Breast epithelium (tissue), 4 donors: ENCODE measurements at places on chromosomes 1 and 21. TPM values are rescaled to one million over a fixed set of nuclear protein-coding genes. Genes with fewer than 3 reads are reported as not detected.
A peak's percentile ranks its signal among the peaks of the same experiment; 100 is the strongest.

DNA sequence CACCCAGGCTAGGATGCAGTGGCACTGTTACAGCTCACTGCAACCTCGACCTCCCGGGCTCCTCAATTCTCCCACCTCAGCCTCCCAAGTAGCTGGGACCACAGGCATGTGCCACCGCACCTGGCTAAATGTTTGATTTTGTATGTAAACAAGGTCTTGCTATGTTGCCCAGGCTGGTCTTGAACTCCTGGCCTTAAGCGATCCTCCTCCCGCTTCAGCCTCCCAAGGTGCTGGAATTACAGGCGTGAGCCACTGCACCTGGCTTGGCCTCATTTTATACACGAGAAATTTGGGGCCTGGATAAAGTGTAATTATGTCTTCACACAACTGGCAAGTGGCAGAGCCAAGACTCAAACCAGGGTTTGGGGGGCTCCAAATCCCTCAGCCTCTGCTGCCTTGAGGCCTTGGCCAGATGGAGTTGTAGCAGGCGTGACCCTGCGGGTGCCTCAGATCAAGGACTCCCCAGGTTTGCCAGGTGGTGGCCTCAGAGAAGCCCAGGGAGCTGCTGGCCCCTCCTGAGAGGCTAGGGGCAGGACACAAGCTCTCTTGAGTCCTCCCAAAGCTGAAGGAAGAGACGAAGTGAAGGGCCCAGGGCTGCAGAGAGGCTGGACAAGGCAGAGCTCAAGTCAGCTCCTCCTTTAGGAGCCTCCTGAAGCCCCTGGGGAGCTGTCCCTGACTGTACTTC, 61.7 kb downstream of the MDM4 start:
- DNase-seq = no peak

DNA sequence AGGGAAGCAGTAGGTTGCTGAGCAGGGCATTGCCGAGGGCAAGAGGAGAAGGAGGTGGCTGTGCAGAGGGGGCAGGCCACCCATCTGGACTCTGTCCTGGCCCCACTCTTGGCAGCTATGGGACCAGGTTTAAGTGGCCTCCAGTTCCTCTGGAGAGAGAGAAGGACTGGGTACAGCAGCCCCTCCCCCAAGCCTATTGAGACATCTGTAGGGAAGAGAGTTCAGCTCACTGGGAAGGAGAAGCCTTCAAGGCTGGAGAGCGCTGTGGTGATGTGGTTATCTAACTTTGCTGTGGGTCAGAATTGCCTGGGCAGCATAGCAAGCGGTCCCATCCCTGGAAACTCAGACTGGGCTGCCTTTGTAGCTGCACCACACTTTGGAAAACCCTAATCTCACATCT, 93.9 kb downstream of the KCNJ15 start:
- no peak for DNase-seq

MPL gene
- total RNA-seq = not detected

- DNase-seq = no peak
Observed at GRCh38 chr1:153220606-153221303, 3.4 kb downstream of the PRR9 start.

DNA sequence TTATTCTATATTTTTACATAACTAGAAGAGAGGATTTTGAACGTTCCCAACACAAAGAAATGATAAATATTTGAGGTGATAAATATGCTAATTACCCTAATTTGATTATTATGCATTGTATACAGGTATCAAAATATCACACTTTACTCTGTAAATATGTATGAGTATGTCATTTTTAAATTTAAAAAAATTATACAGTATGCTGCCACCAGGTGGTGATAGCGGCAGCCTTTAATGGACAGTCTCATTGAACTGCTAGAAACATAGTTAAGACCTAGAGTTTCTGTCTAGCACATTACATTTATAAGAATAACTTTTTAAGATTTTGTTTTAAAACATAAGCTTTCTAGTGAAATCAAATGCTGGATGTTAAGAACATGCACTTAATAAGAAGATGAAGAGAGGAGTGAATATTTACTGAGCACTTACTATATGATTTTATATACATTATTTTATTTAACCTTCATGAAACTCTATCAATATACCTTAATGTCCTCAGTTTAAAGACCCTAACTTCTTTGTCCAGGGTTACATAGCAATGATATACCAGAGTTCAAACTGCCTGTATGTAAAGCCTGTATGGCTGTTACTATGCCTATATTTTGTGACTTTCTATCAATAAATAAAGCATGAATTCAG, 207.1 kb downstream of the NUF2 start:
- DNase-seq = no peak

DNA sequence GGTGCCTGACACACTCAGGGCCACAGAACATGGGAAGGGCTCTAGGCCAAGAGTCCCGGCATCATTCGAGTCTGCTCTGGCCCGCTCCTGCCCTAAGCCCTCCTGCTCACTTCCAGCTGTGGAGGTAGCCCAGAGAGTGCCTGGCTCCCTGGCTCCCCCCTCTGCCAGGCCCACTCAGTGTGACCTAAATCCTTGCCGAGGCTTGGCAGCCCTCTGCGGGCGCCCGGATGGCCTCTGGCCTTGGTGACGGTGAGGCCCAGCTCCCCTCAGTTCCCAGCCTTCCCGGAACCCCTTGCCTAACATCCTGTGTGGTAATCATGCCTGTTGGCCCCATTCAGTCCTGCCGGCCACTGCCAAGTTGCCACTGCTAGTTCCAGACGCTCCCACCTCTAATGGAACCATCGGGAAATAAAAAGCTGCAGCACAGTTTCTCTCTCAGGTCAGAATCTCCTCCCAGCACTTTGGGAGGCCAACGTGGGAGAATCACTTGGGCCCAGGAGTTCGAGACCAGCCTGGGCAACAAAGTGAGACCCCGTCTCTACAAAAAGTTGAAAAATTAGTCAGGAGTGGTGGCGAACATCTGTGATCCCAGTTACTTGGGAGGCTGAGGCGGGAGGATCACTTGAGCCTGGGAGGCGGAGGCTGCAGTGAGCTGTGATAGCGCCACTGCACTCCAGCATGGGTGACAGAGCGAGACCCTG, 1.2 kb upstream of the H6PD start:
- DNase-seq = peak; percentile 88

DNA sequence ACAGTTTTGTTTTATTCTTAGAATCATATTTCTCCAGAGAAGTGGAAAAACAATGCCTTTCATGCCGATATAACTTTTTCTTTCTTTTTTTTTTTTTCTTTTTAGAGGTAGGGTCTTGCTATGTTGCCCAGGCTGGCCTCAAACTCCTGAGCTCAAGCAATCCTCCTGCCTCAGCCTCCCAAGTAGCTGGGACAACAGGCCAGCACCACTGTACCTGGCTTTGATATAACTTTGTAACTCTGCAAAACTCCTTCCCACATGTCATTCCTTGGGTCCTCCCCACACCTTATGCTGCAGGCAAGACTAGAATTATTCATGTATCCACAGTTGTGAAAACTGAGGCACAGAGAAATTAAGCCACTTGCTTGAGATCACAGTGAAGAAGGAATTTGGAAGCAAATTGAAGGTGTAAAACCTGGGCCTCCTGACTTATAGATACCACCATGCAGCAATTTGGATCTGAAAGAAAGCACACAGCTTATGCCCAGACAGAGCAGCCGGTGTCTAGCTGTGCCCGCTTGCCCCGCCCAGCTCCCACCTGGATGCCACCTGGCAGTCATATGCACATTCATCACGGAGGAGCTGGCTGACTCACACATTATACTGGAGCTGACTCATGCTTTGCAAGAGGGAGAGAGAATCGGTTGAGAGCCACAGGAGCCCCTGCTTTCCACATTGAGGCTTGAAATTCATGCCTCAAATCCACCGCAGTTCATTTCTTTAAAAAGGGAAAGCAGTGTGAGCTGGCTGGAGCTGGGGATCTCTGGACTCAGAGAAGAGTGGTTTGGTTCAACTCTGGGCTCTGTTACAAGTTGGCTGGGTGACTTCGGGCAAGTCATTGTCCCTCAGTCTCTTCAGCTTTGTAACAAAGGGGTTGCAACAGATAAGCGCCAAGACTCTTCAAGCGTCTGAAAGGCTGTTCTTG, 8.3 kb upstream of the SLC2A1 start:
- DNase-seq = peak; percentile 73

GRCh38 chr1:206700445-206701036, 15.8 kb downstream of the MAPKAPK2 start:
- DNase-seq = no peak

- no peak for DNase-seq
Observed at GRCh38 chr1:200415227-200415626, 5.4 kb upstream of the ZNF281 start.

DNA sequence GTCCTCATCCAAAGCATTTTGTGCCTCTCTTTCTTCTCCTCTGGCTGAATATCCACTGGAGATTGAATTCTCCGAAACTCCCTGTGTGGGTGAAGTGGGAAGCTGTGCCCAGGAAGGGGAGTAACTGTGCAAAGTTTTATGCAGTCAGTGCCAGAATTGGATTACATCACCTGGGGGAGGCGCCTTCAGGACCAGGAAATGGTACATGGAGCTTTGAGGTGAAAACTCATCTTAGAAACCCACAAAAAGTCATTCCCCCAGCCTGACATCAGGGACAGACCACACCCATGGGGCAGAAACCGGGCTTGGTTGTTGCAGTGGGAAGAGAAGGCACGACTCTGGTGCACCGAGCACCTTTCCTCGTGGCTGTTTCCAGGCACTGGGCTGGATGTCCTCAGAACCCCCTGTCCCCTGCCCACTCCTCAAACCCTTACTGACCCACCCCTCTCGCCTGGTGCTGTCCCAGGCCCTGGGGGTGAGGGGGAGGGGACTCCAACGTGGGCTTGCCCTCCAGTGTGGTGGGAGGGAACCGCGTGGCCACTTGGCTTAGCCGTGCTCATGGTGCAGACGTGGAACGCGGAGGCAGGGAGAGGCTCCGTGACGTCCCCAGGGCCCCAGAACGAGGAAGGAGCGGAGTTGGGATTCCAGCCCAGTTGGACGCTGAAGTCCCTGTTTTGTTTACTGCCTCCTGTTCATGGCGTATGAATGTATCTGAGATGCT, 15.7 kb downstream of the TFF3 start:
- DNase-seq = peak; percentile 54

GRCh38 chr1:232579958-232580941, 49.7 kb downstream of the SIPA1L2 start:
- DNase-seq = no peak

DNA sequence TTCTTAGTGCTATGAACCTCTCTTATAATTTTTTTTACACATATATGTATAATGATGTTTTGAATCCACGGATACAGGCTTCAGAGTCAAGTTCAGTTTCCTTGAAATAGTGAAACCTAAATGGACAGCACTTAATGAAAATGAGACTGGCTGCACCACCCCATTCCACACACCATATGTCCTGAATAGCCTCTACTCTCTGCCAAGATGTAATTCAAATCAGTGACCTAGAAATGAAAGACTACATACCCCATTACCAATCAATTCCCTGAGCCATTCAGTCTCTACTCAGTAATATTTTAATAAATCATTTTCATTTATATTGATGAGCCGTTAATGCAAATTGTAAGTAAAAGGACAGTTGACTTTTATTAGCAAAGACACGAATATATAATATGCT, 614.9 kb upstream of the TMPRSS15 start:
- no peak for DNase-seq

DNA sequence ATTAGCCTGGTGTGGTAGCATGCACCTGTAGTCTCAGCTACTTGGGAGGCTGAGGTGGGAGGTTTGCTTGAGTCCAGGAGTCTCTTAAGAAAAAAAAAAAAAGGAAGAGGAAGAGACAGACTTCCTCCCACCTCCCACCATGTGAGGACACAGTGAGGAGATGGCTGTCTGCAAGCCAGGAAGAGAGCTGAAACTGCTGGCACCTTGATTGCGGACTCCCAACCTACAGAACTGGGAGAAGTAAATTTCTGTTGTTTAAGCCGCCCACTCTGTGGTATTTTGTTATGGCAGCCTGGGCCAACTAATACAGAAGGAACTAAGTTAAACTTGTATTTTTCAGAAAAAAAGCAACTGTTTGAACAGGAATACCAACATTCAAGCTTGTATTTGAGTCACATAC, 21.7 kb downstream of the DOP1B start:
- no peak for DNase-seq

GRCh38 chr1:246106342-246106763, 400.7 kb downstream of the SMYD3 start:
- no peak for DNase-seq

DNA sequence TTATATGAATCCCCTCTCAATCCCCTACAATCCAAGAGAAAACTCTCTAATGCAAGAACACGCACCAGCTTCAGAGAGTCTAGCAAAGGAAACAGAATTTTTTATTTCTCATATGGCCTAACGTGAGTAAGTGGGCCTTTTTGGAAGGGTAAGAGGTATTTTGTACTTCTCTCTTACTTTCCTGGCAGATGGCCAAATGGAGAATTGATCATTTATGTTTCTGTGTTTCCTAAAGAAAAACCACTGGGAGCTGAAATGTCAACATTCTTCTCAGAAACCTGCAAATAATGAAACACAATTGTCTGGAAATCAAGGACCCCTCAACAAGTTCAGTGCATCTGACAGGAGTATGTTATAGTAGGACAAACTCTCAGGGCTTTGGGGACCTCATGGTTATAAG, 176.4 kb upstream of the C8B start:
- no peak for DNase-seq

- DNase-seq = no peak
Observed at GRCh38 chr1:192506741-192507155, 68.8 kb upstream of the RGS1 start.

GRCh38 chr1:152519851-152520250, 5.6 kb downstream of the CRCT1 start:
- DNase-seq = no peak

DNA sequence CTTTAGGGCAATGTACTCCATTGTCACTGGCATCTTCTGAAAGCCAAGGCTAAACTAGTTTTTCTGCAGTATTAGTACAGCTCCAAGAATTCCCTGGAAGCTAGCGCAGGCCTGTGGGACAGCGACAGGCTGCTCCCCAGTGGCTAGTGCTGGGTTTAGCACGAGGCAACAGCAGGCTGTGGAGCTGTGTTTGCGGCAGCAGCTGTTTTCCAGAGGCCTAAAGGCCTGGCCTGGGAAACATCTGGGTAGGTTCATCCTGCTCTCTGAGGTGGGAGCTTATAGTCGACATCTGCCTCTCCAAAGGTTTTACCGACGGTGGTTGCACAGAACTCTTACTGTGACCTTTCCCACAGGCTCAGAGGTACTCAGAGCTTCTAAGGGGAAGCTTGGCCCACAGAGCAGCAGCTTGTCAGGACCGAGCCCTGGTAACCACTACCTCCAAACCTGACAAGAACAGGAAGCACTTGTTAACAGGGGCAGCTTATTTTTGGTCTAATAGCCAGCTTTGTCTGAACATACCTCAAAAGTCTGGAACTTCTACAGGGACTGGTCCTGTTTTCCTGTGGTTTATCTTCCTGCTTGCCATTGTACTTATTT, 17.2 kb downstream of the CC2D1B start:
- peak; percentile 43 for DNase-seq

GRCh38 chr21:22154579-22155274, 1156.5 kb downstream of the NCAM2 start:
- no peak for DNase-seq

HAO2 gene
- not detected for total RNA-seq

DNA sequence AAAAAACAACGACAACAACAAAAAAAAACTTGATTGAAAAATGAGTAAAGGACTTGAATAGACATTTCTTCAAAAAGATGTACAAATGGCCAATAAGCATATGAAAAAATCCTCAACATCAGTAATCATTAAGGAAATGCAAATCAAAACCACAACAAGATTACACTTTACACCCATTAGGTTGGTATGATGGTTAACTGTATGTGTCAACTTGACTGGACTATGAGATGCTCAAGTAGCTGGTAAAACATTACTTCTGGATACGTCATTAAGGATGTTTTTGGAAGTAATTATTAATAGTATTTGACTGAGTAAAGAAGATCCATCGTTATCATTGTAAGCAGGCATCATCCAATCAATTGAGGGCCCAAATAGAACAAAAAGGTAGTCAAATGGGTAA, 34.9 kb upstream of the LYPLAL1 start:
- DNase-seq = no peak

GRCh38 chr1:116019653-116020253, 43.4 kb downstream of the SLC22A15 start:
- no peak for DNase-seq
